ENCODE measurements at places on chromosomes 5 and 9.

GRCh38 chr5:30811298-30811697 lies 382.2 kb upstream of the CDH6 start:
- no peak for DNase-seq

GRCh38 chr9:90141723-90142122 lies 500.9 kb downstream of the DIRAS2 start:
- peak; percentile 9 for DNase-seq

GRCh38 chr9:16090907-16091629 lies 538.2 kb downstream of the CCDC171 start:
- DNase-seq: no peak

GRCh38 chr5:53276825-53277224 lies 167.3 kb upstream of the MOCS2 start:
- no peak for DNase-seq

DNA sequence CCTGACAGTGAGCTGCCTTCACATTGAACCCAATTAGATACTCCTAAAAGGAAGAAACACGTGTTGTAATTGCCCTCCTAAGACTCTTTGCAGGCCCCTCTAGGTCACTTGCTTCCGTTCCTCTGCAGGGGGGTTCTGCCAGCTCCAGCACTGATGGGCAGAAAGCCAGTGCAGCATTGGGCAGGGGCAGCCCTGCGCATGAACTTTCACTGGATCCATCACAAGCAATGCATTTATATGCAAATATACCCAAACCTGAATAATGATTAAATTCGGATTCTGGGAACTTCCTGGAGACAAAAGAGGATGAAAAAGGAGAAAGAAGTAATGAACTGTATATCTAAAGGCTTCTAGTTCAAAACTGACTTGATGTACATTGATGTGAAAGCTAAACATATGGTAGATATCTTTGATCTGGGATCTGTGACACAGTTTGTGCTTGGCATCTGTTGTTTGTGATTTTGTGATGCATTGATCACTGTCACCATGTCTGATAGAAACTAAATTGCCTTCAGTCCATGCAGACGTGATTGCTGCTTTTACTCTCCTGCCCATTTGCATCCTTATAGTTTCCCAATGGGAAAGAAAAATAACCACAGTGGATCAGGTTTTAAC lies 313.4 kb downstream of the DEPDC1B start:
- no peak for DNase-seq

- DNase-seq: peak; percentile 68
Measured at GRCh38 chr5:63959177-63959982, 2.9 kb downstream of the HTR1A start.

DNA sequence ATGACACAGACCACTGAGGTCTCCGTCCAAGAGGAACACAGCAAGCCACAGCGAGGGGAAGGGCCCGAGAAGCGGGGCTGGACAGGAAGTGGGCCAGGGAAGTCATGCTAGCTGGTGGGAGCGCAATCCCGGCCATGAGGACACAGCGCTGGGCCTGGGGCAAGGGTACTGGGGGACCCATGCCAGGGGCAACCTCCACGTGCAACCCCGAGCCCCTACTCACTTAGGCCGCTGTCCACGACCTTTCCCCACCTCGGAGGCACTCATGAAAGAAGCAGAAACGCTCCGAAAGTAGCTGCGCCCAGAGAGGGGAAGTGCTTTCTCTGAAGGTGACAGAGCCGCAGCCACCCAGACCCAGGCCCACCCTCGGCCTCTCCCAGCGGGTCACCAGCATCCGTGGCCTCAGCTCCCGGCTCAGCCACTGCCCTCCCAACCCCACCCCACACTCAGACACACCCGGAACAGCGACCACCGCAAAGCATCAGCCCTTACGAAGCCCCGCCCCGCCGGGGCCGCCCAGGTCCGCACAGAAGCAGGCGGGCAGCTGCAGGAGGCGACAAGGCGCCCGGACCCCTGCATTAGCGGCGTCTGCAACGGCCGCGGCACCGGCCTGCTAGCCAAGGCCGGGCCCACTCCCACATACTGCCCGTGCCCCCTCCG lies 782 bp downstream of the BICD2 start:
- peak; percentile 58 for DNase-seq

DNA sequence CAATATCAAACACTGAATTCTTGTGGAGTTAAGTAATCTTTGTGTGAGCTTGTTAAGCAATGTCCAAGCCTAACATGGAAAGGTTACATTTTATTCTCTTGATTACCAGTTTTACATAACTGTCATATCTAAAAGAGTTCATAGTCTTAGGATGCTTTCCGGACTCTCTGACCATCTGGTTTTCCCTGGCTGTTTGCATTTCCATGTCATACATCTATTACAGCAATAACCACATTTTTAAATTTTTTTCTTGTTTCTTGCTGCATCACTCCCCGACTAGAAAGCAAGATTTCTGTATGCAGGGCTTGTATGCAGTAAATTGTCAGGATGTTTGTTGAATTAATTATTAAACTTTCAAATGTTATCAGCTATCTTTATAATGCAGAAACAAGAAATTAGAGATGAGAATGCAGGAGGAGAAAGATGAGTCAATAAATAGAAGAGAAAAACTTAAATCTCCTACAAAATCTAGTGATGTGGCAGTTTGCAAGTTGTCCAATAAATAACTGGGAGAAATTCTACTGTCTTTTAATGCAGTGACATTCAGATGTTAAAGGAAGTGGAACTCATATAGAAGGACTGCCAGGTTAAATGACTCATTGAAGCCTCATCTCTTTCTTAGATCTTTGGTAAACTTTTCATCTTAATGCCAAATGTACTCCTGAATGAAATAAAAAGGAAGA lies 179.6 kb upstream of the SGCD start:
- DNase-seq: no peak

DNA sequence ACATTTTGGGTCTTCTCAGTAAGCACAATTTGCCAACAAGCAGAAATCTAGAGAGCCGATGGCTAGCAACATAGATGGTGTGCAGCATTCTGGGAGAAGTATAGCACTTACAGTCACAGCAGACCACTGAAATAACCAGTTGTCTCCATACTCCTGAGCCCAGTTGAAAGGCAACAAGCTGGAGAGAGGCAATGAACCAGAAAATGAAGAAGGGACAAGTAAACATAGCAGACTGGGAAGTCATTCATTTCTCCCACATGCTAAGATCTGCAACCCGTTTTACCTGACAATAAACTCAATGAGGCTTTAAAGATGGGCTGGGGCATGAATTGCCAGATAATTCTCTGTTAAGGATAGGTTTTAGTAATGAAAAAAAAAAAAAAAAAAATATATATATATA lies 575.6 kb upstream of the GRAMD2B start:
- no peak for DNase-seq

- DNase-seq: no peak
Measured at GRCh38 chr9:88391921-88392320, 3.7 kb downstream of the SPIN1 start.

- DNase-seq: peak; percentile 72
Measured at GRCh38 chr9:126965541-126966428, 51.2 kb downstream of the RALGPS1 start.

DNA sequence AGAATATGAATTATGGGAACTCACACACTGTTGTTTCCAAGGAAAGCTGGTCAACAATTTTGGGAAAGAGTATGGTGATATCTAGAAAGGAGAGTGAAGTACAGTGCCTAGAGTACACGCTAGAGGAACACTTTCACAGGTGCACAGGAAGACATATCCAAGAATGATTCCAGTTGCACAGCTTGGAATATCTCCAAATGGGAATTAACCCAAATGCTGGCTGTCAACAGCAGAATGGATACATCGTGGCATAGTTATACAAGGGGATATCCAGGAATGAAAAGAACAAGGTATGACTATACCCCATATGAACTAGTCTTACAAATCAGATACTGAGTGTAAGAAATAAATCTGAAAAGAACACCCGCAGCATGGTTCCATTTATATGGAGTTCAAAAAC lies 231.3 kb downstream of the FSTL4 start:
- no peak for DNase-seq

Data from astrocyte of the hippocampus (primary cell).